ENCODE measurements at places on chromosomes 12 and 14. TPM values are rescaled to one million over a fixed set of nuclear protein-coding genes. Genes with fewer than 3 reads are reported as not detected.

The CCDC184 gene
- not detected for total RNA-seq

GRCh38 chr14:81485781-81486180, 47.9 kb downstream of the SEL1L start:
- no peak for DNase-seq

The TAS2R14 gene
- total RNA-seq, result 1.0 TPM

- no peak for DNase-seq
Observed at GRCh38 chr12:63976902-63977395, 132.4 kb downstream of the SRGAP1 start.

- DNase-seq, result no peak
Observed at GRCh38 chr14:75595226-75595625, 16.8 kb downstream of the FLVCR2 start.

GRCh38 chr14:59085207-59085739, 103.2 kb upstream of the DAAM1 start:
- DNase-seq, result no peak

The LUM gene
- not detected for total RNA-seq

GRCh38 chr12:88325816-88326189, 183.7 kb downstream of the TMTC3 start:
- no peak for DNase-seq

All from dermis microvascular lymphatic vessel endothelial cell (primary cell).